ENCODE measurements at places on chromosomes 2 and 18. TPM values are rescaled to one million over a fixed set of nuclear protein-coding genes. Genes with fewer than 3 reads are reported as not detected.

The MLPH gene
- polyA plus RNA-seq: 1.9 TPM

The HOXD9 gene
- polyA plus RNA-seq: 5.5 TPM

The PDE1A gene
- 10.4 TPM for polyA plus RNA-seq

The RAB27B gene
- 0.76 TPM for polyA plus RNA-seq

The SCYGR4 gene
- polyA plus RNA-seq: not detected

The DUSP11 gene
- polyA plus RNA-seq: 18.5 TPM

The SLC5A7 gene
- polyA plus RNA-seq: 0.07 TPM

The MFF gene
- polyA plus RNA-seq: 70.5 TPM

The SERPINB4 gene
- 0.18 TPM for polyA plus RNA-seq

The C2orf80 gene
- polyA plus RNA-seq: not detected

The SEH1L gene
- 27.7 TPM for polyA plus RNA-seq

The FAM237A gene
- not detected for polyA plus RNA-seq

The AOX1 gene
- polyA plus RNA-seq: 1.1 TPM

The NEU4 gene
- polyA plus RNA-seq: 3.9 TPM

Data from muscle of back (tissue), 13 donors.